ENCODE measurements at places on chromosomes 12 and 14. TPM values are rescaled to one million over a fixed set of nuclear protein-coding genes. Genes with fewer than 3 reads are reported as not detected.

ANO4 gene
- total RNA-seq: 0.56 TPM

PPFIA2 gene
- 0.64 TPM for total RNA-seq

PACS2 gene
- total RNA-seq: 38.4 TPM

TAPBPL gene
- total RNA-seq: 18.6 TPM

TMEM30B gene
- not detected for total RNA-seq

TGFB3 gene
- 26.2 TPM for total RNA-seq

DEGS2 gene
- total RNA-seq: not detected

WNT1 gene
- not detected for total RNA-seq

SNRPF gene
- total RNA-seq: 6.2 TPM

SCNN1A gene
- total RNA-seq: 7.8 TPM

PRH2 gene
- not detected for total RNA-seq

OR2AP1 gene
- not detected for total RNA-seq
